Globus pallidus (tissue), 1 donor: ENCODE measurements at places on chromosomes 12 and 14.

DNA sequence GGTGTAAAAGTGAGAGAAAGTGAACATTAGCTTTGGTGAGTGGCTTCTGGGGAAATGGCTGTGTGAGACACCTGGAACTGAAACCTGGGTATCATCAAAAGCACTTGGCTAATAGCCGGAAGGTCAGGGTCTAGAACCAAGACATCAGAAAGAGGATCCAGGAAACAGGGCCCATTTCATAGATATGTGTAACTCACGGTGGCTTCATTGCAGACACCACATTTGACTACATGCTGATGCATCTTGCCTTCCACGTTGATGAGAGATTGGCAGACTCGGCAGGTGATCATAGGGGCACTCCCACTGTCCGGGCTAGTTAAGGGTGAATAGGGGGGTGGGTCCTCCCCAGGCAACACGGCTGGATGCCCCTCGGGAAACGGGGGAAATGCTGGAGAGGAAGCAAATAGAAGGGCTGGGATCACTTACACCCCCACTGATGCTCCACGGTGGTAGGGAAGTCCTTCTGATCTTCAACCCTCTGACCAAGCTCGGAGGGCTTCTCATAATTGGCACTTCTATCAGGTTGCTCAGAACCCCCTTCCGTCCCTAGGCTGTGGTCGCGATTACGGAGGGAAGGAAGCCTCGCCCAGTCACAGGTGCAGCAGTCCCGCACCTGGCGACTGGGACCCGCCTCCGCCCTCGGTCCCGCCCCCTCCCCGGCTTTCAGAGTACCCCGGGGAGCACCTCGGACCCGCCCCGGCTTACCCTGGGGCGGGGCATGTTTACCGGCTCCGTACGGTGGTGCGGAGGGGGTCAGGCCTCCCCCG, 593 bp downstream of the PIP4P1 start:
- DNase-seq, result no peak

GRCh38 chr12:112170376-112170775, 45.0 kb downstream of the TRAFD1 start:
- DNase-seq, result no peak

GRCh38 chr12:93415723-93416464, 25.9 kb downstream of the UBE2N start:
- no peak for DNase-seq

- no peak for DNase-seq
These were observed 3.7 kb downstream of the KIF5A start for GRCh38 chr12:57553343-57554202.

DNA sequence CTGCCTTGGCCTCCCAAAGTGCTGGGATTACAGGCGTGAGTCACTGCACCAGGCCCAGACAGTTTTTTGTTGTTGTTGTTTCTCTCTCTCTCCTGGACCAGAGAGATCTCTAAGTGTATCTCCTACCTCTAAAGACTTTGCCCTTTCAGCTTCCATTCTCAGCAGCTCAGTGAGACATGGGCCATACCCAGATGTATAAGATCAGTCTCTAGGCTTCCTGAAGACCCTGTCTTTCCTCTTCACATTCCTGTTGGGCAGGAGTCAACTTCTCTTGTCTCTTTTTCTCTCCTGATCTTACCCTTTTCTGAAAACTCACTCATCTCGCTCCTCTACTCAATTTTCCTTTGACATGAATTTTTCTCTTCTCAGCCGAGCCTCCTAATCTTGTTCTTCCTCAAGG, 42.0 kb downstream of the KCNK13 start:
- no peak for DNase-seq

DNA sequence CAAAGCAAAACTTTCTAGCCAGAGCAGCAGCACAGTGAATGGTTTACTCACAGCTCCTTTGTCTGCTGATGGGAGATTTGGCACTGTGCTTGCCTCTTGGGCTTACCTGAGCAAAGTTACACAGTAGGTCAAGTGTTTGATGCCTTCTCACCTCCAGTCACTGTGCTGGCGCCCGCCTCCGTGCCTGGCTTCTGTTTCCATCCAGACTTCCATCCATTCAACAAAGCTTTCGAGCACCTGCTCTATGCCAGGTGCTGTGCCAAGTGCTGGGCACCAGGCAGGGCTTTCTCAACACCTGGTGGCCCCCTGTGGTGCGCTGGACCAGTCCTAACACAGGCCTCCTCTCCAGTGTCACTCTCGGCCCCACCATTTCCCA, 199.2 kb upstream of the EEA1 start:
- no peak for DNase-seq

DNA sequence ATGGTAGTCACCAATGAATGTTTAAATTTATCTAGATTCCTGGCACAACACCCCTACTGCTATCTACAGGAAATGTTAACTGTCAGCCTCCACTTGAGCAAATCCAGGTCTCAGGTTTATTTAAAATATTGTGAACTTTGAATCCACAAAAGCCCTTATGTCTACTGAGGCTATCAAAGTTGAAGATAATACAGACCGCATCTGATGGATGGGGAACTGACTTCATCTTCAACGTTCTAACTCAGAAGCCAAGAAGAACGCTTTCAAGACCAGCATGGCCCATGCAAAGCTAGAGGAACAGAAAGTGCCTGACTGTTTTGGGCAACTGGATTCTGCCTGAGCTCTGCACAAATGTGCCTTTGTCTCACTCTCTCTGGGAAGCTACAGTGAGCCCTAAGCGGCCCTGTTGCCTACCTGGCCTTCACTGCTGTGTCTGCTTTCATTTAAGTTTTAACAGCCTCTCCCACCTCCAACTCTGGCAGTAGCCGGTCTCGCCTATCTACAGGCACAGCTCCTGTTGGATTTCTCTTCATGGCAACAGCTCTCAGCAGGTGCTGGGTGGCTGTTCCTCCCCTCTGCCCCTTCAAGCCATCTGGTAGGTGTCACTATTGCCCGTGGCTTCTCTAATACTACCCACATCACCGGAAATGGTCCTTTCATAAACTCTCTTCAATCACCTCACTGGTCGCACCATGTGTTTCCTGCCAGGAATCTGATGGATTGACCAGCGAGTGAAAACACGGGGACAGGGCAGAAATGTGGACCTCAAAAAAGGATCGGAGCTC, 112.1 kb upstream of the OVCH1 start:
- DNase-seq, result no peak

- DNase-seq, result no peak
These were observed 1088.8 kb downstream of the FSCB start for GRCh38 chr14:43418324-43418723.

DNA sequence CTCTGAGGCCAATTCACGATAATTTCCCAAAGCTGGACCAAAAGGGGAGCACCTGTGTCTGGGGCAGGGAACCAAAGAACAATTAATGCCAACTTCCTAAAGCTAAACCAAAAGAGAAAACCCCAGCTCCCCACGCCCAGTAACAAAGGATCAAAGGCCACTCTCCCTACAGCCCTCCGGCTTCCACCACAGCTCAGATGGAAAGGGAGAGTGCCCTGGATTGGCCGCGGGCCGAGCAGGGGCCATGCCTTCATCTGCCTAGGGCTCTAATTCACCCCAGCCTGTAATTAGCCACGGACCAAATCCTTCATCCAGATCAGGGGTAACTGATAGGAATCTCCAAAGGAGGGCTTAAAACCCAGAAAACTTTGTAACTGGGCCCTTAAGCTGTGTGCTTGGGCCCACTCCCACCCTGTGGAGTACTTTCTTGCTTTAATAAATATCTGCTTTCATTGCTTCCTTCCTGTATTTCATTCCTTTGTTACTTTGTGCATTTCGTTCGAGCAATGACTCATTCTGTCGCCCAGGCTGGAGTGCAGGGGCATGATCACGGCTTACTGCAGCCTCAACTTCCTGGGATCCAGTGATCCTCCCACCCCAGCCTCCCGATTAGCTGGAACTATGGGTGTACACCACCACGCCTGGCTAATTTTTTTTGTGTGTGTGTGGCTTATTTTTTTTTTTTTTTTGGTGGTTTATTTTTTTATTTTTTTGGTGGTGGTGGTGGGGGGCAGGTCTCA, 65.5 kb upstream of the PPP4R3A start:
- DNase-seq, result no peak

GRCh38 chr14:36408388-36408787, 88.0 kb upstream of the MBIP start:
- no peak for DNase-seq

DNA sequence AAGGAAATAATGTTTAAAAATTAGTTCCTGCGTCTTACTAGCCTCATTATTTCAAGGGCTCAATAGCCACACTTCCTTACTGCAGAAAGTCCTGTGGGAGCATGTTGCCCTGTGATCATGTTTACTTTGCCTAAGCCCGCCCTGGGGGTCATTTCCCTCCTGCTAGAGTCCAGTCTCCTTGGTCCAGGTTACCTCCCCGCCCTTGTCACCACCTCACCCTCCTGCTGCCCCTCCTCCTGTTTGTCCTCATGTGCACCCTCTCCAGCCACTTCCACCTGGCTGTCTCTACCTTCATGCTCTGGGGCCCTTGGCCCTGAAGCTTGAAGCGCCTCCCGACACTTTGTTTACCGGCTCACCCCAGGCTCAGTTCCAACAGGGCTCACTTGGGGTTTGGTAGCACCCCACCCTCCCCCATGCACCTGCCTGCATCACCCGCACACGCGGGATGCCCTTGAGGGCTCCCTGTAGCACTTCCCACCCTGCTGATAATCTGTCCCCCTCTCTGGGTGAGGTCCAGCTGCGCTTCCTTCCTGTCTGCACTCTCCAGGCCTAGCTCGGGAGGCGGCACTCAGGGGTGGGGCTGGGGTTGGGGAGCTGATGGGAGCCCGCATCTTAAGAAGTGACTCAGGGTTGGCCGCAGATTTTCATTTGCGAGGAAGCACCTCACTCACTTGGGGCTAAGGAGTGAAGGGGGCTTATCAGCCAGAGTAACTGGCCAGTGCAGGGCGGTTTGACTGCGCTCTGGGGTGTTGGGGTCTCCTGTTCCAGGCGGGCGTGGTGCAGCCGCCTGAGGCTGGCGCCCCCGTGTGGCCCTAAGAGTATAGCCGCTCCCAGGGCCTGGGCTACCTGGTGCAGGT, 40.1 kb downstream of the SMIM41 start:
- no peak for DNase-seq

- DNase-seq, result no peak
These were observed 174.3 kb downstream of the SOX5 start for GRCh38 chr12:23775208-23775607.

GRCh38 chr14:58098507-58098906, 53.5 kb downstream of the ARMH4 start:
- no peak for DNase-seq

GRCh38 chr14:64676410-64677008, 27.7 kb upstream of the PLEKHG3 start:
- no peak for DNase-seq

- DNase-seq, result no peak
These were observed 25.5 kb upstream of the RASSF8 start for GRCh38 chr12:25932971-25933370.

DNA sequence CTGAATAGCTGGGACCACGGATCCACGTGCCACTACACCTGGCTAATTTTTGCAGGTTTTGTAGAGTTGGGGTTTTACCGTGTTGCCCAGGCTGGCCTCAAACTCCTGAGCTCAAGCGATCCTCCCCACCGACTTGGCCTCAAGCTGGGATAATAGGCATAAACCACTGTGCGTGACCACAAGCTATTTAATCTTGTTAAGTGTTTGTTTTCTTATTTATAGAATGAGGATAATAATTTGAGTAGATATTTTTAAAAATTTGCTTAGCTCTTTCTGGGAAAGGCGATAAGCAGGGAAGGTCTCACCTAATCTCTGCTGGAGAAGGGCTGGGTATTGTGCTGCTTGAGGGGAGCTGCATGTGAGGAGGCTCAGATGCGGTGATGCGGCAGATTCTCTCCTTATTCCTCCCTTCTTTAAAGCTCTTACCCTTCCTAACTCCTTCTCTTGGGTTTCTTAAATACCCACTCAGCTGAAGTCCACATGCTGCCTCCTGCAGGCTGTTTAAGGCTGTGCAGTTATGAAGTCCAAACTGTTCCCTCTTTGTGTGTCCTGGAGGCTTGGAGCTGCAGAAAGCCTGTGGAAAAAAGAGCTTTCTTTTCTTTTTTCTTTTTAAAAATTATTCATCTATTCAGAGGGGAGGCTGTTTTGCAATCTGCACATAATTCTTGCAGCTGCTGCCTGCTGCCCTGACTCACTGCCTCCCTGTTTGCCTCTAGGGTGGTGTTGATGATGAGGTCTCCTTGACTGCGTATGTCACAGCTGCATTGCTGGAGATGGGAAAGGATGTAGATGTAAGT, 37.9 kb downstream of the A2ML1 start:
- peak; percentile 35 for DNase-seq

- DNase-seq, result no peak
These were observed 644 bp upstream of the PPP4R4 start for GRCh38 chr14:94173471-94173884.

GRCh38 chr12:102512523-102512922, 32.2 kb upstream of the IGF1 start:
- no peak for DNase-seq

- no peak for DNase-seq
These were observed 78.5 kb downstream of the MYRFL start for GRCh38 chr12:69903548-69903947.

GRCh38 chr14:80942191-80942600, 658 bp upstream of the CEP128 start:
- no peak for DNase-seq

DNA sequence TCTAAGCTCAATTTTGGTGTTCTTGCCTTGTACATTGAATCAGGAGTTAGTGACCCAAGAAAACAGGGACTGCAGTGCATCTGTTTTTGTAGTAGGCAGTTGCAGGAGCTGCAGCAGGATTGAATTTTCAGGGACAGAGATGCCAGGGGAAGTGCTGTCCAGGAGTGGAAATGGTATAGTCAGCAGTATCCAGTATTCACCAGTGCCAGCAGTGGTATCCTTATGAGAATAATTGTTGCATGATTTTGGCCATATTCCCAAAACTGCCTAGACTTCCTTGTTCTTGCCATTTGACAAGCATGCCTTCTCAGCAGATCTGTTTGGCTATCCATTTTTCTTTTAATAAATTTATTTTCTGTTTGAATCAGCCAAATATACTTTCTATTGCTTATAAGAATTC, 18.6 kb upstream of the ABCD2 start:
- DNase-seq, result no peak

- DNase-seq, result no peak
These were observed 8.1 kb upstream of the MSI1 start for GRCh38 chr12:120376934-120377572.

- DNase-seq, result peak; percentile 59
These were observed 432.9 kb downstream of the ZFP36L1 start for GRCh38 chr14:68359837-68360552.
